Activated T-helper 2 cell treated with anti-CD3 and anti-CD28 coated beads, Interferon-gamma antibody, Interleukin-2, Interleukin-4, amounts not matched to agents 10 μg/mL and 5 μg/mL and 100 μg/mL, durations not matched to agents 14 hours and 24 hours and 36 hours (primary cell): ENCODE measurements at places on chromosomes 2 and 18. TPM values are rescaled to one million over a fixed set of nuclear protein-coding genes. Genes with fewer than 3 reads are reported as not detected.

GRCh38 chr18:7303316-7304060 lies 72.6 kb downstream of the LRRC30 start:
- H3K27ac ChIP-seq, result no peak overlapping the region
- H3K4me3 ChIP-seq, result no peak overlapping the region
- no peaks in the 10 kb centered on the region for H3K36me3 ChIP-seq

DNA sequence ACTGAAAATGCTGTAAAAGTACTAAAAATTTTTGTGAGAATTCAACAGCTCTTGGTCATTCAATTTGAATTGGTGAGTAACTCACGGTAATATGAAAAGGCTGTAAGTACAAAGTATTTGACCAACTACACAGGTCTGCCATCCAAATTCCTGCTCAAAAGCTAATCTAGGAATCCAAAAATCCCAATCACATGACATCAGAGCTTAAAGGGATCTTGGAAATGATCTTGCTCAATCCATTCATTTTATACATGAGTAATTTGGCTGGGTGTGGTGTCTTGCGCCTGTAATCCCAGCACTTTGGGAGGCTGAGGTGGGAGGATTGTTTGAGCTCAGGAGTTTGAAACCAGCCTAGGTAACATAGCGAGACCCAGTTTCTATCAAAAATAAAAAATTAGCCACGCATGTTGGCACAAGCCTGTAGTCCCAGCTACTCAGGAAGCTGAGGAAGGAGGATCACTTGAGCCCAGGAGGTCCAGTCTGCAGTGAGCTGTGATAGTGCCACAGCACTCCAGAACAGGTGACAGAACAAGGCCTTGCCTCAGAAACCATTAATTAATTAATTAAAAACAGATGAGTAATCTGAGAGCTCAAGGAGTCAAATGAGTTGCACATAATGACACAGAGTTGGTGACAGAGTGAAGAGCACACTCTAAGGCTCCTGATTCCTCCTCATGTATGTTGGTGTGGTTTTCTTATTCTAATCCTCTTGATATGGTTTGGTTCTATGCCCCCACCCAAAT lies 19.8 kb downstream of the SPIRE1 start:
- H3K4me1 ChIP-seq, result peaks cover 19% of the 10 kb centered on the region
- peaks cover 1% of the 10 kb centered on the region for H3K27me3 ChIP-seq
- H3K4me3 ChIP-seq, result no peak overlapping the region
- H3K36me3 ChIP-seq, result no peaks in the 10 kb centered on the region
- no peak overlapping the region for H3K27ac ChIP-seq

GRCh38 chr18:74951165-74951760 lies 257.7 kb downstream of the PTGR3 start:
- no peak for DNase-seq
- no peak overlapping the region for H3K27ac ChIP-seq
- peaks cover 24% of the 10 kb centered on the region for H3K4me1 ChIP-seq
- no peaks in the 10 kb centered on the region for H3K36me3 ChIP-seq
- no peaks in the 10 kb centered on the region for H3K27me3 ChIP-seq

DNA sequence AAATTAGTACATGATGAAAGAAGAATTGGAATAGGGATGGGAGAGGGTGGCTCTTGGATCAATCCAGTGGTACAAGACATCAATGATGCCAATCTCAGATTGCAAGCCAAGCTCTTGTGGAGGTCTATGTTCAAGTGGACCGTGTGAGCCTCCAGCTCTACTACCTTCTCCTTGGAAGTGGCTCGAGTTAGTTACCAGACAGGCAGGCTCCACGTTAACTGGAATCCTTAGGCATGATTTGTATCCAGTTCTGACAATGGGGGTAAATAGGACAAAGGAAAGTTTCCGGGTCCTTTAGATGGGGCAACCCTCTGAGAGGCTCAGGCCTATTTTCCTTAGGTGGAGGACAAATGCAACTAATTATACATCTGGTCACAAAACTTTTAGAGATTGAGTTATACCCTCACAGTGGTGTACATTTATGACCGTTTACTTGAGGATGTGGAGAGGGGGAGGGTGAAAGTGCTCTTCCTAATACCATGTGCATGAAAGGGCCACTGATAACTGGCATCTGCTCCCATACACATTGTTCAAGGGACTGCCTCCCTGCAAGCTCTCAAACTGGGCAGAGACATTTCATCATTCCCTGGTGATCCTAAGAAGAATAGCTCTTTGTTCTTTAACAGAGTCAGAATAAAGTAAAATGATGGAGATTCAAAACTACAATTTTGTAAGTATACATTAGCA lies 180.2 kb downstream of the SOCS6 start:
- peaks cover 3% of the 10 kb centered on the region for H3K4me1 ChIP-seq
- H3K27me3 ChIP-seq, result peaks cover 5% of the 10 kb centered on the region
- H3K27ac ChIP-seq, result no peak overlapping the region

DNA sequence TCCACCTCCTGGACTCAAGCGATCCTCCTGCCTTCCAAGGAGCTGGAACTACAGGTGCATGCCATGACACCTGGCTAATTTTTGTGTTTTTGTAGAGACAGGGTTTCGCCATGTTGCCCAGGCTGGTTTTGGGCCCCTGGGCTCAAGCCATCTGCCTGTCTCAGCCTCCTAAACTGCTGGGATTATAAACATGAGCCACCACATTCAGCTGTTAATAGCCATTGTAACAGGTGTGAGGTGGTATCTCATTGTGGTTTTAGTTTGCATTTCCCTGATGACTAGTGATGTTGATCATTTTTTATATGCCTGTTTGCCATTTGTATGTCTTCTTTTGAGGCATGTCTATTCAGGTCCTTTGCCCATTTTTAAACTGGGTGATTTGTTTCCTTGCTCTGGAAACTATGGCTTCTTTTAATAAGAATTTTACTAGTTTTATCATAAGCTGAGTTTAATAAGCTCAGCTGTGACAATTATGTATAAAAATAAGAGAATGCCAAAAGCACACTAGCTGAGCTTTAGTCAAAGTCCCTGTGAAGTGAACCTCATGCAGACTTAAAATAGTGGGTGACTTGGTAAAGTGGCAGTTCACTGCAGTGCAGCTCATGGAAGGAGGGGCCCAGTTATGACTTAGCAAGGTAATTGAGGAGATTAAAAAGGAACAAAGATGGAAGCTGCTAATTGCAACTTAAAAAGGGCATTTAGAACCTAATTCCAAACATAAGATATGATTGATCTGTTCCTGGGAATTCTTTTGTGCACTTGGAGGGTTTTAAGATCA lies 465.1 kb downstream of the TGIF1 start:
- no peak overlapping the region for H3K4me3 ChIP-seq
- no peaks in the 10 kb centered on the region for H3K36me3 ChIP-seq
- no peak overlapping the region for H3K27ac ChIP-seq
- H3K4me1 ChIP-seq, result no peaks in the 10 kb centered on the region

GRCh38 chr2:152655880-152656279 lies 61.4 kb downstream of the PRPF40A start:
- peaks cover 76% of the 10 kb centered on the region for H3K36me3 ChIP-seq
- peaks cover 15% of the 10 kb centered on the region for H3K4me1 ChIP-seq
- DNase-seq, result no peak

- no peaks in the 10 kb centered on the region for H3K36me3 ChIP-seq
- DNase-seq, result no peak
- H3K4me3 ChIP-seq, result no peak overlapping the region
- no peaks in the 10 kb centered on the region for H3K27me3 ChIP-seq
- H3K4me1 ChIP-seq, result no peaks in the 10 kb centered on the region
These were observed 16.4 kb downstream of the LRRFIP1 start for GRCh38 chr2:237643582-237644380.

- peaks cover 15% of the 10 kb centered on the region for H3K4me1 ChIP-seq
- no peaks in the 10 kb centered on the region for H3K36me3 ChIP-seq
- DNase-seq, result no peak
- peaks cover 23% of the 10 kb centered on the region for H3K27me3 ChIP-seq
- no peak overlapping the region for H3K27ac ChIP-seq
- H3K4me3 ChIP-seq, result no peak overlapping the region
These were observed 19.7 kb downstream of the CYP1B1 start for GRCh38 chr2:38056216-38056615.

DNA sequence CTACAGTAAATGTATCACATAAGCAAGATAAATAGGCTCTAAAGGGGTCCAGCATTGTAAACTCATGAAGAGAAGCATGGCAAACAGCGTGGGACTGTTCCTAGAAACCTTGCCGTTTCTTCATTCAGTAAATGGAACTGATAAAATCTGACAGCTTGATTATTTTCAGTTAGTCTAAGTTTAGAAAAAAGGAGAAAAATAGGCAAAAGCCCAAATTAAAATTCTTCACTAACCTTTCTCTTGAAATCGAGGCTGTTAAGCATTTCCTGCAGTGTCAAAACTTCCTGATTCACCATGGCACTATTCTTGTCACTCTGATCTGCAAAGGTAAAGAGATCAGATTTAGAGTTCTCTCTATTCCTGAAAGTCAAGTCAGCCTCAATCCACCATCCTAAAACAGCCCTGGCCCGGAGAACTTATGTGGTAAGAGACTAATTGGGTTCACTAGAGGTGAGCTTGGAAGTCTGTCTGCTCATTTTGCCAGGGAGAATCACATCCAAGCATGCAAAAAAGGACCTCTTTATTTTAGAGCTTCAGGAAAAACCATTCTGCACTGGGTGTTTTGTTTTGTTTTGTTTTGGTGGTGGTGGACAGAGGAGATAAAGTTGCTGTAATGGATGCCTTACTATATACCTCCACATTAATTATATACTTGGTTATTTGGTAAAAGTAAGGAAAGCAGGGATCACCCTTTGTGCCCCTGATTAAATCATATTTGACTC lies 52.4 kb upstream of the STAT1 start:
- H3K27me3 ChIP-seq, result no peaks in the 10 kb centered on the region
- H3K4me3 ChIP-seq, result peak overlapping the region; percentile 76
- peaks cover 74% of the 10 kb centered on the region for H3K4me1 ChIP-seq

DNA sequence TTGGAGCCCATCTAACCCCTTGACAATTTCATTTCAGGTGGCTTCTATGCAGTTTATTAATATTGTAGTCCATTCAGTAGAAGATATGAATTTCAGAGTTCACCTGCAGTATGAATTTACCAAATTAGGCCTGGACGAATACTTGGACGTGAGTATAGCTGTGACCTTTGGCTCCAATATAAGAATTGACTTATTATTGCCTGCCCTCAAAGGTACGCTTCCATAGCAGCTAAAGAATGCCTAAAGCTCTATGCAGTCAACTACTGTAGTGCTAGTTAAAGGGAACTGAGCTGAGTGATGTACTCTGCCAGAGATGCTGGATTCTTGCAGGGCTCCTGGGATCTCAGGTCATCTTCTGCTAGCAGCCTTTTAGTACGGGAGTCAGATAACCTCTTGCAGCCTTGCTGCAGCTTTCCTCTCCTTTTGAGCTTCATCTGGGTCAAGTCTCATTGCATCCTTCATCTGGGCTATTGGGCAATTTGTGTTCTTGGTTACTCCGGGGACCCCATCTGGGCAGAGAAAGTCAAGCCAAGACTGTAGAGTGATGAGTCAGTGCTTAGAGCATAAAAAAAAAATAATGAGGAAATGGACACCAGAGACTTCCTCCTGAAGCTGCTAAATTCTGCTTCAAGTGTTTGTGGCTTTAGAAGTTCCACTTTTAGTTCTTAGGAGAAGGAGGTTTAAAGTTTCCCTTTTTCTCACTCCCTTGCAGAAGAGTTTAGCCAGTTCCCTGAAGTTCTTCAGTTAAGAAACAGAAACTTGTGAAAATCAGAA lies 105.6 kb downstream of the PRPF40A start:
- H3K4me1 ChIP-seq, result peaks cover 18% of the 10 kb centered on the region
- no peak overlapping the region for H3K4me3 ChIP-seq
- H3K27ac ChIP-seq, result no peak overlapping the region
- peaks cover 6% of the 10 kb centered on the region for H3K27me3 ChIP-seq

GRCh38 chr2:23505984-23506380 lies 121.0 kb downstream of the KLHL29 start:
- H3K4me3 ChIP-seq, result no peak overlapping the region
- H3K4me1 ChIP-seq, result peaks cover 11% of the 10 kb centered on the region
- no peaks in the 10 kb centered on the region for H3K36me3 ChIP-seq
- no peak overlapping the region for H3K27ac ChIP-seq

DNA sequence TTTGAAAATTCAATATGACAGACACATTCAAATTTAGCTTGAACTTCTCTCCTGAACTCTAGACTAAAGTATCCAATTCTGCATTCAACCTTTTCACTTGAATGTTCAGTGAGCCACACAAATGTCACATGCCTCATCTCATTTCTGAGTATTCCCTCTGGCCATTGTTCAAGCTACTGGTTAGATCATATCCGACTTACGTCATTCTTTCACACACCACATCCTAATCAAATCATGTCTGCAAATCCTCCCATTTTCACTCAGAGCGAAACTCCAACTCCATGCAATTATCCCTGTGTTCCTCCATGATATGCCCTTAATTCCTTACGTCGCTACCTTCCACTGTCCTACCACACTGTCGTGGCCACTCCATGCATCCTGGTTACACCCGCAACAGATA lies 425.1 kb downstream of the CBLN2 start:
- no peak overlapping the region for H3K27ac ChIP-seq
- H3K27me3 ChIP-seq, result no peaks in the 10 kb centered on the region
- DNase-seq, result no peak
- H3K36me3 ChIP-seq, result no peaks in the 10 kb centered on the region
- H3K4me3 ChIP-seq, result no peak overlapping the region
- H3K4me1 ChIP-seq, result no peaks in the 10 kb centered on the region

GRCh38 chr18:51066273-51066672 lies 36.3 kb downstream of the SMAD4 start:
- H3K36me3 ChIP-seq, result peaks cover 60% of the 10 kb centered on the region
- peaks cover 3% of the 10 kb centered on the region for H3K4me1 ChIP-seq
- H3K27me3 ChIP-seq, result no peaks in the 10 kb centered on the region
- H3K27ac ChIP-seq, result no peak overlapping the region
- no peak for DNase-seq

DNA sequence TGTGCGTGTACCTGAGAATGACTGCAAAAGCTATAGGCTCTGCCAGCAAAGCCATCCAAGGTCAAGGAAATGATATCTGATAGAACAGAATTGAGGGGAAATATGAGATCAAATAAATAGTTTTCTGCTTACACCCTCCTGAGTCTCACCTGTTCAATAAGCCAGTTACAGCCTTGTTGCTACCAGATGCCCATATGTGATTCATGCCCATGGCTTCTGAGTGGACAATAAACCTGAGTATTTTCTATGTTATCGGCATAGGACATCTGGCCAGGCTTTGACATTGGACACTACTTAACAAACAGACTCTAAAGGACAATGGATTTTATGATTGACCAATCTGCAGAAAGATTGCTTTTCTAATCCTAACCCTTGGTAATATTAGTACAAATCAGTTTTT lies 297.9 kb downstream of the LRATD1 start:
- no peak overlapping the region for H3K27ac ChIP-seq
- no peak overlapping the region for H3K4me3 ChIP-seq
- no peaks in the 10 kb centered on the region for H3K36me3 ChIP-seq

- DNase-seq, result no peak
- peaks cover 72% of the 10 kb centered on the region for H3K36me3 ChIP-seq
- no peak overlapping the region for H3K4me3 ChIP-seq
- H3K27ac ChIP-seq, result no peak overlapping the region
- no peaks in the 10 kb centered on the region for H3K27me3 ChIP-seq
- peaks cover 48% of the 10 kb centered on the region for H3K4me1 ChIP-seq
These were observed 19.0 kb downstream of the MALT1 start for GRCh38 chr18:58690259-58690658.

The ADI1 gene
- total RNA-seq, result 39.8 and 42.7 TPM in 2 replicates

The SYT4 gene
- total RNA-seq, result not detected in 2 replicates

The SFTPB gene
- not detected in 2 replicates for total RNA-seq

The CLEC4F gene
- total RNA-seq, result 0.11 TPM in 1 of 2 replicates, not detected in the other

The SERPINB10 gene
- not detected in 2 replicates for total RNA-seq

The PGAP1 gene
- total RNA-seq, result 31.2 and 31.4 TPM in 2 replicates

The MTCL1 gene
- 0.34 and 0.50 TPM in 2 replicates for total RNA-seq

The PELI1 gene
- 21.6 and 25.1 TPM in 2 replicates for total RNA-seq

The AKAIN1 gene
- not detected in 2 replicates for total RNA-seq

The TTC31 gene
- 35.1 and 35.9 TPM in 2 replicates for total RNA-seq

The SETBP1 gene
- 27.3 and 27.4 TPM in 2 replicates for total RNA-seq
